Esophagus muscularis mucosa (tissue), 4 donors: ENCODE measurements at places on chromosomes 6 and 20.

DNA sequence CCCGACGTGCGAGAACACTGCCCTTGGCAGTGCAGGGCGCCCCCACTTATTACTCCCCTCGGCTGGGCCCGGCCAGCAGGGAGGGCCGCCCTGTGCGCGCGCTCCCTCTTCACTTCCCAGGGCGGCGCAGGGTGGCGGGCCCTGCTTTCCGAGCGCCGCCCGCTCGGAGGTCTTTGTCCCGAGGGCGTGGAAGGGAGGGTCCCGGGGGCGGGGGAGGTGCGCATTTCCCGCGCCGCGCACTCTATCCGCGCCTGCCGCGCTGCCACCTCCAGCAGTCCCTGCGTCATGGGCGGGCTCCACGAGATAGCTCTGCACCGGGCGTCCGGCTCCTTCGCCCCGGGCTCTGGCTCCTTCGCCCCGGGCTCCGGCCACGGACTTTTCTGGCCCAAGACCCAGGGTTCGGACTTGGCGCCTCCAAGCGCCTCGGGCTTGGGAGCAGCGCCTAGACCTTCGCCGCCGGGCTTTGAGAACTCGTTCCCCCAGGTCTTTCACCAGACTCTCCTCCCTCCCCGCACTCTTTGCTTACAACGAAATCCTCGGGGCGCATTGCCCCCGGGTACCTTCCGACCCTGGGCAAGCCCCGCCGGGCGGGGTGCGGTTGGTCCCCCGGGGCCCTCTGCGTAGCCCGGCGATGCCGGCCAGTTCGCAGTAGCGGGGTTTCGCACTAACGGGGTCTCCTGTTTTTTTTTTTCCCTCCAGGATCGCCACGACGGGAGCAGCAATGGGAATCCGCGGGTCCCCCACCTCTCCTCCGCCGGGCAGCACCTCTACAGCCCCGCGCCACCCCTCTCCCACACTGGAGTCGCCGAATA, 1.6 kb downstream of the TFAP2C start:
- DNase-seq, result no peak

GRCh38 chr6:34664256-34664971, 32.2 kb downstream of the ILRUN start:
- no peak for DNase-seq

DNA sequence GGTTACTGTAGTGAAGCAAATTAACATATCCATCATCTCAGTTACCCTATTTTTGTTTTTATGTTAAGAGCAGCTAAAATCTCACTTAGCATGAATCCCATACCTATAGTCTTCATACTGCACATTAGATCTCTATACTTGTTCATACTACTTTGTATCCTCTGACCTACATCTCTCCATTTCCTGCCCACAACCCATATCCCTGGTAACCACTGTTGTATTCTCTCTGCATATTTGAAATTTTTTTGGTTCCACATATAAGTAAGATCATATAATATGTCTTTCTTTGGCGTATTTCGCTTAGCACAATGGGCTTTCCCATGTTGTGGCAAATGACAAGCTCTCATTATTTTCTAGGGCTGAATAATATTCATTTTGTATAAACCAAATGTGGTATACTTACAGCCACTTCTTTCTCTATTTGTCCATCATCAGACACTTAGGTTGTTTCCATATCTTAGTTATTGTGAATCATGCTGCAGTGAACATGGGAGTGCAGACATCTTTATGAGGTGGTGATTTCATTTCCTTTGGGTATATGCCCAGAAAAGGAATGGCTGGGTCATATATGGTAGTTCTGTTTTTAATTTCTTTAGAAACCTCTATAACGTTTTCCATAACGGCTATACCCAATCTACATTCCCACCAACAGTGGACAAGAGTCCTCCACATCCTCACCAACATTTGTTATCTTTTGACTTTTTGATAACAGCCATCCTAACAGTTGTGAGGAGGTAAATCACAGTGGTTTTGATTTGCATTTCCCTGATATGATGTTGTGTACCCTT, 39.8 kb downstream of the BACH2 start:
- DNase-seq, result no peak

- no peak for DNase-seq
Observed at GRCh38 chr6:90893400-90893799, 306.5 kb upstream of the MAP3K7 start.

GRCh38 chr6:15340775-15341174, 94.9 kb downstream of the JARID2 start:
- DNase-seq, result no peak

- DNase-seq, result no peak
Observed at GRCh38 chr6:51108563-51109234, 290.0 kb downstream of the TFAP2B start.

- DNase-seq, result no peak
Observed at GRCh38 chr6:2053691-2054090, 191.7 kb downstream of the GMDS start.

DNA sequence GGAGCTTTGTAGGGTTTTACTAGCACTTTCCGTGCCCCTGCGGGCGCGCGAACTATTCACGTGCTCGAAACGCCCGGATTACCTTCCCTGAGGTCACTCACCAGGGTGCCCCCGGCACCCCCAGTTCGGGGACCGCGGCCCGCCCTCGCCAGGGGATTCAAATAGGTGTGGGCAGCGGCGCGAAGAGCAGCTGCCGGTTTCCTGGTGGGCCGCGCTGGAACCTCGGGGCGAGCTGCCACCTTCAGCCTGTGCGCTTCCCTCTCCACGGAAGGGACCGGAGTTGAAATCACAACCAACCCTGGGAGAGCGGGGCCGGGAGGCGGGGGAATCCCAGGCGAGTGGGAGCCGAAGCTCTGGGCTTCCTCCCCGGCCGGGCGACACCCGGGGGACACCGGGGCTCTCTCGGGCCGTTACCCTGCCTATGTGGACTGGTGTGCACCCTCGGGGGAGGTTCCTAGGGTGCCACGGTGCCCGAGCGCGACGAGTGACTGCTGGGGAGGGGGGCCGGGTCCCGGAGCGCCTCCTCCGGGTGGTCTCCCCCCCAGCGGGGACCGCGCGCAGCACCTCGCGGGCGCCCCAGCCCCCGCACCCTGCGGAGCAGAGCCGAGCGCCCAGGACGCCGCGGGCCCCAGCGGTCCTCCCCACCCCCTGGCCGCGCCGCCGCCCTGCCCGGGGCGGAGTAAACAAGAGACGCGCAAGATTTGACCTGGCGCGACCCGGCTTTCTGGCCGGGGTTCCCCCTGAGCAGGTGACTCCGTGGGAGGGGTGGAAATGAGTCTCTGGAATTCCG, 2.1 kb upstream of the HIVEP2 start:
- peak; percentile 95 for DNase-seq

DNA sequence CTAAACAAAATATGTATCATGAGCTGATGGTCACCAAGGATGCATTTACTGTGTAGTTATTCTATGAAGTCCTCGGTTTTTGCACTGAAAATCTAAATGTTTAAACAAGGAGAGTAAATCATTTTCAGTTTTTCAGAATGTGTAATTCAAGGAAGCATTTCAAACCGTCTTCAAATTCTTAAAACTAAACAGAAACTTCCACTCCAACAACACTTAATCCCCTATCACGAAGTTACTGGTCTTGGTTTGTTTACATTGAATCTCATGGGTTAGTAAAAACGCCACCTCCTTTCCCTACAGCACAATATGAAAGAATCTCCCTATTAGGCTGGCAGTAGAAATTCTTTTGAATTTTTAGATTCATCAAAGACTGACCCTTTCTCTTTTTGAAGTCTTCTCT, 192.9 kb downstream of the AIG1 start:
- DNase-seq, result no peak

DNA sequence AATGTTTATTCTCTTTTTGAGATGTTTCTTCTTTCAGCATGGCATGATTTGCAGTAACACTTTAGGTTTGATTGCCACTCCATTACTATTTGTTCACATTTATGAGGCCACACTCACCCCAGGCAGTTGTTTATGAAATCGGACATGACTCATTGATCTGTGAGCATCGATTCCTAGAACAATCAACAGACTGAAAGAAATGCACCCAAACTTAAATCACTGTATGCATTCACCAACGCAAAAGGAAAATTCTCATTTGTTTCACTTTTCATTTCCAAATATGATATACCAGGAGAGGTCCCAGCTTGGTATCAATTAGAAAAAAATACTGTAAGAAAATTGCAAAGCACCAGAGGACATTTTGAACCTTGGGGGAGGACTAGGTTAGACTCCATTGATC, 5.4 kb upstream of the GJA10 start:
- no peak for DNase-seq

GRCh38 chr6:109428889-109429477, 11.4 kb downstream of the PPIL6 start:
- no peak for DNase-seq

GRCh38 chr6:25599516-25600085, 52.4 kb upstream of the SCGN start:
- DNase-seq, result no peak

DNA sequence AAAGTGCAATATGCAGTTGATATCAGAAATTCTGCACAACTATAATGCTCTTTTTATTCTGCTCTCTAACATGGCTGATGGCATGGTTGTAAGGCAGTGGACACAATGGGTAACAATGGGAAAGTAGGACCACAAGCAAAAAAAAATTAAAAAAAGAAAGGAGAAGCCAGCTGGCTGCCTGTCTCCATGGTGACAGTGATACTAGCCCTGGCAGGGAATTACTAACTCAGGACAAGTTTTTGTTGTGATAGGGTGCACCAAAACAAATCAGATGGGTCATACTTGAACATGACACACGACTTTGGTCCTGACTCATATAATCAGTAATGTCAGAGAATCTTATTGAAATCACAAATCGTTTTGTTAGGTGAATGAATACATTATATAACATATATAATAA, 169.4 kb downstream of the TRDN start:
- DNase-seq, result no peak

DNA sequence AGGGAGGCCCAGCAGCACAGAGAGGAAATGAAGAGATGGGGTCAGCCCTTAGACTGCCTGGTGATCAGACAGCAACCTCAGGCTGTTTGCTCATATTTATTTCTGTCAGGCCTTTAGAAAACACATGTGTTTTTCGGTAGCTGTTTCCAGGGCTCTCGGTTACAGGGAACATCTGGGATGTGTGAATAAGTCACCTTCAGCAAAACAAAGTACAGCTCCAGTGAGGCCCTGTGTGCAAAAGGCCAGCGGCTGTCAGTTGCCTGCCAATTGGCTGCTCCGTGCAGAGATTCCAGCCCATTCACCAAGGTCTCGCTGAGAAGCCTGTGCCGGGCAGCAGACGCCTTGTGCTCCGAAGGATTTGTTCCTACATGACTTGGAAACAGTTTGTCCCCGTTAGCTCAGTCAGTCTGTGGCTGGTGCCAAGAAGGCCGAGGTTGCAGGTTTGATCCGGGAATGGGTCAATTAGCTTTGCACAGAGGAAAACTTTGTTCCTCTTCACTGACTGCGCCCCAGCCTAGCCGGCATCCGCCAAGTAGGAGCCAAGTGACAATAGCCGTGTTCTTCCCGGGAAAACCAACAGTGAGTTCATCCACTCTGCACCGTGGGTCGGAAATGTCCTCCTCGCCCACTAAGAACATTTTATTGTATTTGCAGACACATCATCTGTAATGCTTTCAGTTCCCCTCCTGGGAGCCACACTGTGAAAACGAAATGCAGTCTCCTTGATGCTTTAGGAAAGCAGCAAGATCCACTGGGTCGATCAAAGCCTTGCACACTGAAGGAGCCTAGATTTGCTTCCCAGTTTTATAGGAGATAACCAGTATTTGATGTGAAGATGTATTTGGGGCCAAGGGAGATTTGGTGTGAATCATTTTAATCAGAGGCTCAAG, 315.4 kb upstream of the CDYL start:
- DNase-seq, result peak; percentile 96

- DNase-seq, result no peak
Observed at GRCh38 chr6:81708113-81708699, 44.3 kb downstream of the TENT5A start.

GRCh38 chr6:52591832-52592231, 15.0 kb upstream of the TRAM2 start:
- DNase-seq, result no peak

DNA sequence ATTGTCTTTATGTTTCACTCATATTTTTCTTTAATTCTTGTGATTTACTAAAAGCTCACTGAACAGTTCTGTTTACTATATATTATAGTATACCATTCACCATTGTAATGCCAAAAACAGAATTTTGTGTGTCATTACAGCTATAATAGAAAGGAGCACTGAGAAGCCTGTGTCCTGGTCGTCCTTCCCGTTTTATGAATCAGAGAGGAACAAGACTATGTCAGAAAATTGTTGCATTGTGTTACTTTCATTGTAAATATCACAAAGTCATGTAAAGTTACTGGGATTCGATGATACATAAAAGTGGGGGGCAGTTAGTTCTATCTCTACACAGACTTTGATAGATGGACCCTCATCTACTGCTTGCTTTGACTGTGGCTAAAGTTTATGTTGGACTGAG, 145.1 kb downstream of the QKI start:
- no peak for DNase-seq

DNA sequence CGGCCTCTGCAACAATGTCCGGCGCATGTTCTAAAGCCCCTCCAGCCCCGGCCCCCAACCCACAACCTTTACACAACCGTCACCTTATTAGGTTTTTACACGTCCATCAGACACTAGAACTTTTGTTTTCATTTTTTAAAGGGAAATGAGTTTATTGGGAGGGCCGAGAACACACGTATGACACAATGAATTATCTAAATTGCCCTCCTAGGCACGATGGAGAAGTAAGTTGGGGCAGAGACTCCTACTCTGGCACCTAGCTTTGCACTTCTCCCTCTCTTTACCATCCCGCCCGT, 1.2 kb upstream of the DLL1 start:
- DNase-seq, result no peak

DNA sequence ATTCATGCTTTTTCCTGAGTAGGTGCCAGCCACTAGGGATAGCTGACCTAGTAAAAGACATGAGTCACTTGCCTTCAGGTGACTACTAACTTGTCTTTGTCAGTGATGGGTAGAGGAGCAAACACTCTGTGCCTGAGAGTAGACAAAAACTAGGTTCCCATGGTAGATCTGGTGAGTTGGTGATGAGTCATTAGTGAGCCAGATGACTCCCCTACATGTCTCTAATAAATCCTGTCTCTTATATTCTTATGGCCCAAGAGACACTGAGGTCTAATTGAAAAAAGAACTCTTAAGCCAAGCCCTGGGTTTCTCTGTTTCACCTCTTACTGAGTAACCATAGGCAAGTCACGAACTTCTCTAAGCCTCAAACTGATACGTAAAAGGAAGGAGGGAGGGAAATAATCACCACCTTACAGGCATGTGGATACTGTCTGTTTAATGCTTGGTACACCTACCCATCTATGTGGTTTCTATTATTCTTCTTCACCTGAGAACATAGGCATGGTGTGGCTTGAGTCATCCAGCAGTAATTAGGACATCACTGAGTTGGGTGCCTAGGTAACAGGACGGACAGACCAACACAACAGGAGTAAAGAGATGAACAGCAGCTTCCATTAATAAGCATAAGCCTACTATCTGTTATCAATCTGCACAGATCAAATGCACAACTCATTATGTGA, 20.3 kb downstream of the TTPAL start:
- DNase-seq, result no peak

DNA sequence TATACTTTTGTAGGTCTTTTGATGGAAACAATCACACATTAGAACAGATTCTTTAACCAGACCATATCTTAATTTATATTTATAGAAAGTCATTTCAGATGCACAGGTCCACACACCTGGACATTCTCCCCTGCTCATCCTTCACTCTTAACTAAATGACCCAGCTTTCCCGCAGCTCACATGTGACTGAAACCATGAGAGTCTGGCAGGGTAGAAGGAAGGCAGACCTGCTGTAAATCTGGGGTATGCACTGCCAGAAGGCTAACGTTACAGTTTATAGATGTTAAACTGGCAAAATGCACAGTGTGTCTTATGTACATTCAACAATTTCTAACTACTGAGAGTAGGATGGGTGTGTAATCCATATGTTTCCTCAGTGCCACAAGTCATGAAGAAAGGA, 359.5 kb upstream of the SPTLC3 start:
- DNase-seq, result no peak

GRCh38 chr6:157047951-157048350, 270.8 kb downstream of the ARID1B start:
- no peak for DNase-seq
